Central memory CD4-positive, alpha-beta T cell (primary cell): ENCODE measurements at places on chromosomes 4 and X.

- DNase-seq = no peak
Observed at GRCh38 chrX:9569876-9570301, 105.0 kb downstream of the TBL1X start.

DNA sequence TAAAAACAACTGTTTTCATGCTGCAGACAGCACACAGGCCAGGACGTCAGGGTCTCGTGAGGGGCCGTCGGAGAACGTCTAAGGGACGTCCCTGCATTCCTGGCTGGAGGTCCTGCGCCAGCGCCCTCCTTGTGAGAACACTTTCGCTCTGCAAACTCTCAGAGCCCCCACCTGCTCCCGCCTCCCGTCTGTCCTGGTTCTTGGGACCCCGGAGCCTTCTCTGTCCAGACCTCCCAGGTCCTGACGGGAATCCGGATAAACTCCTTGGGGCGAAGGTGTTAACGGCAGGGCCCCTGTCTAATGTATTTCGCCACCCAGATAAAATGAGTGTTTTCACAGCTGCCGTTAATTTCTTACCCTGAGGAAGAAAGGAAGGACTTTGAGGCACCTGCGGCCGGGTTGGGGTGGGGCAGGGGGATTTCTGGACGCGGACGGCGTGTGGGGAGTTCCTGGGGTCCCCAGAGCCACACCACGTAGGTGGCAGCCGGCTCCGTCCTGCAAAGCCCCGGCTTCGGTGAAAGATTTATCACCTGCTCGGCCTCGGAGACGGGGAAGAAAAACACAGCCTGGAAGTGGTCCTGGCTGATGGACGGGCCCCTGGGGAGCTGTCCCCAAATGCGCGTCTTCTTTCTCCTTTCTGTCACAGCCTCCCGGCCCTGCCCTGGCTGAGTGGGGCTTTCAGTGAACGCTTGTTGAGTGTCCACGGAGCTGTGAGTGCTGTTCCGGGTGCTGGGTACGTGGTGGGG lies 35.1 kb upstream of the PPP2R3B start:
- DNase-seq = no peak

GRCh38 chrX:13081395-13082205 lies 37.2 kb upstream of the FAM9C start:
- DNase-seq = peak; percentile 41

GRCh38 chr4:23266401-23266800 lies 573.7 kb downstream of the GBA3 start:
- DNase-seq = no peak

DNA sequence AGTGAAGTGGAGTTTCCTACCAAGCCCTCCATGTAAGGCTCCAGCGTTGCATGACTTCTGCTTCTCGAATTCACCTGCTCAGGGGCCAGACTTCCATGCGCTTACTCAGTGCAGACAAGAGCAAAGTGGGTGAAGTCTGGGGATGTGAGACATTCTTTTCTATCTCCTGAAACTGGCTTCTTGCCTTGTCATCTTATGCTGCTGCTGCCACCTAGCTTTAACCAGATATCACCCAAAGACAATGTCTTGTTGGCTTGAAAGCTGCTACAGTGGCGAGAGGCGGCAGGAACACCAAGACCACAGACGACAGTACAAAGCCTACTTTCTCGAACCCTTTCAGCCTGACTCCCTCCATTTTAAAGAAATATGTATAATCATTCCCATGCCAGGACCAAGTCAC lies 103.6 kb upstream of the ADGRG2 start:
- no peak for DNase-seq

- DNase-seq = no peak
Observed at GRCh38 chrX:48665991-48666390, 17.6 kb upstream of the WAS start.

DNA sequence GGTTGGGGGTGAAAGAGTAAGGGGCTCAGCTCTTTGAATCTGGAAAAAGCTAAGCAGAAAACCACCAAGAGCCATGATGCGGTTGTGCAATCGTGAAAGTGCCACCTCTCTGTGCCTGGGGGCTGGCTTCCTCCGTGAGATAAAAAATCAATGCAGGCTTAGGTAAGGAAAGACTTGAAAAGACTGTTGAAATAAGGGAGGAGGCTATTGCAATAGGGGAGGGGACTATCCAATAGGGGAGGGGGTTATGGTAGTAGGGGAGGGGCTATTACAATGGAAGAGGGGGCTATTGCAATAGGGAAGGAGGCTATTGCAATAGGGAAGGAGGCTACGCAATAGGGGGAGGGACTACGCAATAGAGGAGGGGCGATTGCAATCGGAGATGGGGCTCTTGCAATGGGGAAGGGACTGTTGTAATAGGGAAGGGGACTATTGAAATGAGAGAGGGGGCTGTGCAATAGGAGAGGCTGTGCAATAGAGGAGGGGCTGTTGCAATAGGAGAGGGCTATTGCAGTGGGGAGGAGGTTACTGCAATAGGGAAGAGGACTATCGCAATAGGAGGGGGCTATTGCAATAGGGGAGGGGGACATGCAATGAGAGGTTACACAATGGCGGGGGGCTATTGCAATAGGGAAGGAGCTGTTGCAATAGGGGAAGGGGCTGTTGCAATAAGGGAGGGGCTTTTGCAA lies 162.3 kb upstream of the PSAPL1 start:
- DNase-seq = no peak
